Stimulated activated CD8-positive, alpha-beta memory T cell treated with anti-CD3 and anti-CD28 coated beads, Interleukin-7, amount 100 ng/mL, for 48 hours (primary cell): ENCODE measurements at places on chromosomes 6 and 20.

GRCh38 chr20:38194971-38195504, 30.0 kb upstream of the TGM2 start:
- DNase-seq, result no peak

- peak; percentile 76 for DNase-seq
Measured at GRCh38 chr20:53949319-53949839, 121.0 kb downstream of the BCAS1 start.

DNA sequence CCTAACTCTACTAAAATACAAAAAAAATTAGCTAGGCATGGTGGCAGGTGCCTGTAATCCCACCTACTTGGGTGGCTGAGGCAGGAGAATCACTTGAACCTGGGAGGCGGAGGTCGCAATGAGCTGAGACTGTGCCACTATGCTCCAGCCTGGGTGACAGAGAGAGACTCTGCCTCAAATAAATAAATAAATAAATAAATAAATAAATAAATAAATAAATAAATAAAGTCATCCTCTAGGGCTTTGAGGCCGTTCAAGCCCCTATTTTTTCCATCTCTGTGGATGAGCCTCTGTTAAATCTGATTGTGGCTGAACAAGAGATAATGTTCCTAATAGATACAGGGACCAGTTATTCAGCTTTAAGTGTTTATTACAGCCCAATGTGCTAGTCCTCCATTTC, 31.8 kb upstream of the FAM110A start:
- no peak for DNase-seq

- DNase-seq, result no peak
Measured at GRCh38 chr6:135423649-135424128, 73.9 kb downstream of the AHI1 start.

DNA sequence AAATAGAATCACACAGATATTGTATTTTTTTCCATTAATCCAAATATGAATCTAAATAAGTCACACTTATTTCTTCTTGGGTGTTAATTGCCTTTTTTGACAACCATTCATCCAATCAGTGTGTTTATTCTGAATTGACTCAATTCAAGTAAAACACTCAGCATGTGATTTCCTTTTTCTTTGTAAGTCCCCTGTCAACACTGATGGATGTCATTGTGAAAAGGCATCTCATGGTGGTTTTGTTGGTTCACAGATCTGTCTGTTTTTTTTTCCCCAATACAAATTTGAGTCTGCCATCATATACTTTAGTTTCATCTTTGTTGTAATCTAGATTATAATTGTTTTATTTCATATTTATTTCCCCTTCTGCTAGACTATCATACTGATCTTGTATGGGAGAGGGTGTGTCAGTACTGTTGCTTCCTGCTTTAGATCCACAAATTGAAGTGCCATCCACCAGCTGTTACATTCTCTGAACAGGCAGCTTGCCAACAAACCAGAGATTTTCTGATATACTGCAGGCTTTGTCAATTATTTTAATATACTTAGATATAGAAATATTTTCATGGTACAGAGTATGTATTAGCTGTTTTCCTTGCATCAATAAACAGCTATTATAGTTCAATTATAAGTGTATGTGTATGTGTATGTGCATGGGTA, 64.2 kb upstream of the FLRT3 start:
- no peak for DNase-seq

DNA sequence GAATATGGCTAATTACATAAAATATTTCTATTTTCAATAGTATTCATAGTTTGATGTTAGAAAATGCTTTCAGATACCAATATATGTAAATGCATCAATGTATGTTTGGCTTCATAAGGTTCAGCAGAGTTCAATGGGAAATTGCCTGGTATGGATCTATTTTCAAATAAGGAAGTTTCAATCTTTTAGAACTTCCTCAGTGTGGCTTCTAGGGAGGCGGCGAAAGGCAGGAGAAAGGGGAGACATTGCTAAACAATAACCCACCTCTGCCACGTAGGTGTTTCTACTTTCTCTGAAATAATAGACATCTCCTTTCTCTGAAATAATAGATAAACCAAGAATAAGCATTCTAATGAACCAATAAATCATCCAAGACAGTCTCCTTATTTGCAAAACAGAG, 237.7 kb upstream of the RAB32 start:
- DNase-seq, result no peak

GRCh38 chr6:115830895-115831294, 229.8 kb downstream of the FRK start:
- no peak for DNase-seq

- DNase-seq, result no peak
Measured at GRCh38 chr6:148313488-148313887, 29.1 kb upstream of the SASH1 start.

- no peak for DNase-seq
Measured at GRCh38 chr6:14241255-14242070, 123.9 kb downstream of the CD83 start.

DNA sequence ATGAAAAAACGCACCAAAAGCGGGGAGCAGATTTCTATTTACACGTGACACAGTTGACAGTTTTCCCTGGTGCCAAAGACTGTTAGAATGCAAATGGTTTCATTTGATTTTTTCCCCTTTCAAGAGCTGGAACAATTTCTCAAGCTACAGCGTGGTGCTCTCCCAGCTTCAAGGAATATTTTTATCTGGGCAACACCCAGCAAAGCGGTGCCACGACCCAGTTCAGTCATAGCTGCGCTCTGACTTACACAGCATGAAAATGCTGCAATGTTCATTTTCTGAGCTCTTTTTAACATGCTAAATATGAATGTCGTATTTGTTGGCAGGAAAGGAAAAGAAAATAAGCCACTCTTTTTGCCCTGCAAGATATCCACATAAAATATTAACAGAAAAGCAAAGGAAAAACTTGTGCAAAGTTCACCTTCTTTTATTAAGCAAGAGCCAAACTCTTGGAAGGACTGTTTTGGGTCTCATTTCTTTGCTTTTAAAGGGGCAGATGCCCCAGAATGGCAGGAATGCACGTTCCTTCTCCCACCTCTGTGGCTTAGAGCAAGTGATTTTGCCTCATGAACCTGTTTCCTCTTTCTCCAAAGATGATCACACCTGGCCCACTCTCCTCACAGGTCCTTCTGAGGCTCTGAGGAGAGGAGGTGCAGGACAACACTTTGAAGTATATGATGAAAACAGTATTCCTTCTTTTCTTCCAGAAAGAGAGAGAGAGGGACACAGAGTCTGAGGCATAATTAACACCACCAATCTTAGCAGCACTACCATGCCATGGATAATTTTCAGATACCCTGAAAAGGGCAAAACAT, 47.0 kb downstream of the TTI1 start:
- DNase-seq, result no peak

- no peak for DNase-seq
Measured at GRCh38 chr20:62736026-62736406, 27.4 kb downstream of the NTSR1 start.

DNA sequence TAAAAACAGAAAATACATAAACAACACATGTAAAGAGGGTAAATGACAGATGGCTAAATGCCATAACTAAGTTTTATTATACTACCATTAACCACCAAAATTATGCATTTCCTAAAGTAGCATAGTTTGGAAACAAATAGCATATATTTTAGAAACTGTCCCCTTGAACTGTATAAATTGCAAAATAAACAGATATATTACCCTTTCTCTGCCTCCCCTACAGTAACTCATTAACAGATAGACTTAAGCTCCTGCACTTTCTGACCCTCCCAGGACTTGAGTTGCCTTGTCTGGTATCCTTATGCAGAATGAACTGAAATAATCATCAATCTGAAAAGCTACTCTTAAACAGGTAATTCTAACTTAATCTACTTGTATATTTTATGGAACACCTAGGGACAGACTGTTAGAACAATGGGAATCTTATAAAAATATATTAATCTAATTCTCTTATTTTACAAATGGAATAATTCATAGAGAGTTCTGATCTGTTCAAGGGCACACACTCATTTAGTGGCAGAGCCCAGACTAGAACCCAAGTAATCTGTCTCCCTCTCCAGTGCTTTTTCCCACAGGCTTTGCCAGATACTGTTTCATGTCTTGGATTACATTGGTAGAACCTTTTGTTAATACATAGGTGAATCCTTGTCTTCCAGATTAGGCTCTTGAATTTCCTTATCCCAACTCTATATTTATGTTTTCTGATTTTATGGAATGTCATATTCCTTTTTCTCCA, 50.6 kb upstream of the LOC128125822 start:
- no peak for DNase-seq

DNA sequence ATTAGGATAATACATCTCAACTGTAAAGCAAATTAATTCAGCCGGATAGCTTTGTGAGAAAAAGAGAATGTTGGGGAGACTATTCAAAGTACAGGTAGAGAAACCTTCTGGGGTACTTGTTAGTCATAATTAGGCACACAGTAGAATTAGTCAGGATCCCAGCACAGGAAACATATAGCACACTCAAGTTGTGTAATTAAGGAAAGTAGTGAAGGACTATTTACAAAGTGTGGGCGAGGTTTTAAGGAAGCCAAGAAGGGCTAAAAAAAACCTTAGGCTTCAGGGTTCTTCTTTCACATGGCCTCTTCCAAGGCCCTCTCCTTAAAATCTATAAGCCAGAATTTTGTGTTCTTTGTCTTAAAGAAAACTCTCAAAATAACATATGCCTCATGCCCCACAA, 126.7 kb downstream of the RTN4IP1 start:
- DNase-seq, result no peak

DNA sequence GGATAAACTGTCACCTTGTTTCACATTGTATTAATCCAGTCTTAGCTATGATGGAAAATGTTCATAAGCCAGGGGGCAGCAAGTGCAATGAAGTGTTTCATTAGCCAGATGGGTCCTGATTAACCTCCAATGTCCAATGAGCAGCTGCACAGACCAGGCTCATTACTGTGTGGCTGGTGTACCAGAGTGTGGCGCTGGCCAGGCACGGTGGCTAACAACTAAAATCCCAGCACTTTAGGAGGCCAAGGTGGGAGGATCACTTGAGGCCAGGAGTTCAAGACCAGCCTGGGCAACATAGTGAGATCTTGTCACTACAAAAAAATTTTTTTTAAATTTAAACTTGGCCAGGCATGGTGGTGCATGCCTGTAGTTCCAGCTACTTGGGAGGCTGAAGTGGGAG, 201.7 kb upstream of the FOXQ1 start:
- no peak for DNase-seq

GRCh38 chr6:139693735-139694134, 319.3 kb upstream of the CITED2 start:
- DNase-seq, result no peak

- no peak for DNase-seq
Measured at GRCh38 chr6:165766457-165766856, 103.4 kb upstream of the PDE10A start.

DNA sequence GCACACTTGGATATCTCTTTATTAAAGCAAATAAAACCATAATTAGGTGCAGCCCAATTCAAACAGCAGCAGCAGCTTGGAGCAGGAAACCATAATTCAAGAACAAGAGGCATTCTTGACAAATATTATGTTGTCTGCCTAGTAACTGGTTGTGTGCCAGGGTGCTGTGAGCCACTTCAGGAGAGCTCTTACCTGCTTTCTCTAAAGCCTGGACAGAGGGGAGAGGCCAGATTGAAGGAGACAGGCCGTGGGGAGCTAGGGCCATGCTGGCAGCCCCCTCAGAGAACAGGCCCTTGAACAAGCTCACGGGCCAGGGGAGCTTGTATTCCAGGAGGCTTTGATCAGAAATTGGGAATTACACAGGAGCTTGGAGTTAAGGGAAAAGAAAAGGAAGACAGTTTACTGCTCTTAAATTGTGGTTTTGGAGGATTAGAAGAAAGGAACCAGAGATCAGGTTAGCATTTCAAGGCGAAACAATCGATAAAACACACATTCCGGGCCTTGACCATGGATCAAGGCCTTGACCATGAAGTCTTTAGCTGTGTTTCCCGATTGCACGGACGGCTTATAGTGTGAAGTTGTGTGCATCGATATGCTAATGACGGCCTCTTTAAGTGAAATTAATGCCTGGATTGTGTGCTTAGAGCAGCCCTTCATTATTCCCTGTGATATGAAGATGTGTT, 69.8 kb upstream of the NKX2-2 start:
- no peak for DNase-seq

- DNase-seq, result no peak
Measured at GRCh38 chr6:115729036-115729435, 331.7 kb downstream of the FRK start.

DNA sequence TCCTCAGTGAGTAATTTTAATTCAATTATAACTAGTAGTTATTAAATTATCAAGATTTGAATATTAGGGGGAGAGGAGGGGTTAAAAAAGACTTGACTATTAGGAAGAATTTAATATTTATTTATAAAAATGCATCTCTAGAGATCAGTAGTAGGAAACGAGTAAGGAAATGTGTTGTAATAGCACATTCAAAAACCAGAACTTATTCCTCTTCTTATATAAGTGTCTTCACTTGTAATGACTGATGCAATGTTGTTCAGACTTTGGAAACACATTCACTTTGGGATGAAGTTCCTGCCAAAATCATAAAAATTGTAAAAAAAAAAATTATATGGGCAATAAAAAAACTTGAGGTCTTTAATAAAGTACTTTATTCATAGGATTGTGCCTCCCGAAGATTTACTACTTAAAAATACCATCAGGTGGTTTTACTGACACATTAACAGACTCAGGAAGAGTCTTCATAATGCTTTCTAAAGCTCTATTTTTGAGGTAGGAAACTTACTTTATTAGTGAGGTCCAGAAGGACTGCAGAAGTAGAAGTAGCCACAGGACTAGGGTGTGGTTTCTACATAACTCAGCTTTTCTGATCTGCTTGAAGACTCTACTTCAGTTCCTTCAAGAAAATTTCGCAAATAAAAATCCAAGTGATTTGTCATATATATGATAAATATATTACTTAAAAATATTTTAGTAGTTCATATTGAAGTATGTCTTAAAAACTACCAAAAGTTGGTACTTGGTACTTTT, 59.8 kb downstream of the CCDC170 start:
- DNase-seq, result no peak

DNA sequence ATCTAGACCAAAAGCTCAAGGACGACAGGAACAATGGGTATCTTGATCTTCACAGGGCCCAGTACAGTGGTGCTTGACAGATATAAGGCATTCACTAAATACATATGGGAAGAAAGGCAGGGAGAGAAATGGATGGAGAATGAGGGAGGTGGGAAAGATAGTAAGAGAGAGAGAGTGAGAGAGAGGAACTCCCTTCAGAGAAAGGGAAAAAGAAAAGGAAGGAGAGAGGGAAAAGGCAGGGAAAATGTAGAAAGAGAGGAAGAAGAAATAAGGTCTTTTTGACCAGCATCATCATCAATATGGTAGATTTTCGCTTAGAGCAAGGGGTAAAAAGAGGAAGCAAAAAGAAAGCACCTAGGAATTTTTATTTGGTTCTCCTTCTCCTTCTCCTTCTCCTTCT, 760 bp upstream of the ANKRD66 start:
- no peak for DNase-seq

DNA sequence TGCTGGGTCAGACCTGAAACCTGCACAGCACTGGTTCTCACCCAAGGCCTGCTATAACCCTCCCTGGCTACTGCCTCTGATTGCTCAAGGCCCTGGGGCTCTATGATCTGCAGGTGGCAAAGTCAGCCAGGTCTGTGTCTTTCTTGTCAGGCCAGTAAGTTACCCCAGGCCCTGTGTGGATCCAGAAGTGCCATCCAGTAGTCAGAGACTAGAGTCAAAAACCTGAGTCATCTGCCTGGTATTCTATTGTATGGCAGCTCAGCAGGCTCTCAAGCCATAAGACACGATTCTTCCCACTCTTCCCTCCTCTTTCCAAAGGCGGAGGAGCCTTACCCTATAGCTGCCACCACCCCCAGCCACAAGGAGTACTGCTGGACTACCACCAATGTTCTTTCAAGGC, 593.0 kb downstream of the FRK start:
- DNase-seq, result no peak
